ENCODE measurements at places on chromosomes 3 and 15.

DNA sequence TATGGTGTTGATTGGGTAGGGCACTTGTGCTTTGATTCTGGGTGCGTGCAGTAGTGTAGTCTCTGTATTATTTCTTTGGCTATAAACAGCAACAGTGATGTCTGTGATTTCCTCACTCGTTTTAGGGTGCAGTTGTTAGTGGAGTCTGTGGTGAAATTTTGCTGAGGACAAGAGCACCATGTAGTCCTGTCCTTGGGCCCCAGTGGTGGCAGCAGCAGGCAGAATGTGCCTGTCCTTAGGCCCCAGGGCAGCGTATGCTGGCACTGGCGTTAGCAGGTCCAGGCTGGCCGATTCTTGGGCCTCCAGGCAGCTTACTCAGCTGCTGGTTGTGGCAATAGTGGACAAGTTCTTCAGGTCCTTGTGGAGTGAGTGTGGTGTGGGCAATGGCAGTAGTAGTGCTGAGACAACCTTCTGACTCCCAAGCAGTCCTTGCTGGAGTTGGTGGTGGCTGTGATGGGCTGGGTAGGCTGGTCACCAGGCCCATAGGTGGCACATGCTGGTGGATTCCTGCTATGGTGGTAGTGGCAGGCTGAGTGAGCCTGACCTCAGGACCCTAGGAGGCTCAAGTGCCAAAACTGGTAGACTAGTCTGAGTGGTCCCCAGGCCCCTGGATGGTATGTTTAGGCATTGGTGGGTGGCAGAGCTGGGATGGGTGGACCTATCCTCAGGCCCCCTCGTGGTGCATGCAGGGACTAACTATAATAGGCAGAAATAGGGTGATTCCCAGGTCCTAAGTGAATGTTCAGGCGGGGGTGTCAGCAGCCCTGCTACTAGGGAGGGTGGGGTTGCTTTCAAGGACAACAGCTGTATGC, 56.3 kb downstream of the TNFAIP8L3 start:
- no peak for DNase-seq

- no peak for DNase-seq
Measured at GRCh38 chr3:46660003-46660402, 33.5 kb downstream of the ALS2CL start.

GRCh38 chr3:186105543-186105942, 3.3 kb downstream of the ETV5 start:
- DNase-seq: no peak

GRCh38 chr3:41088882-41089281, 110.4 kb upstream of the CTNNB1 start:
- DNase-seq: no peak

DNA sequence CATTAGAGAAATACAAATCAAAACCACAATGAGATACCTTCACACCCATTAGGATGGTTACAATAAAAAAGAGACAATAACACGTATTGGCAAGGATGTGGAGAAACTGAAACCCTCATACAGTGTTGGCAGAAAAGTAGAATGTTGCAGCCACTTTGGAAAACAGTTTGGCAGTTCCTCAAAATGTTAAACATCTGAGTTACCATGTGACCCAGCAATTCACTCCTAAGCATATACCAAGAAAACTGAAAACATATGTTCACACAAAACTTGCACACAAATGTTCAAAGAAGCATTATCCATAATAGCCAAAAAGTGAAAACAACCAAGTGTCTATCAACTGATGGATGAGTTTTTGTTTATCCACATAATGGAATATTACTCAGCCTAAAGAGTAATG, 166.9 kb upstream of the FAM3D start:
- DNase-seq: no peak

DNA sequence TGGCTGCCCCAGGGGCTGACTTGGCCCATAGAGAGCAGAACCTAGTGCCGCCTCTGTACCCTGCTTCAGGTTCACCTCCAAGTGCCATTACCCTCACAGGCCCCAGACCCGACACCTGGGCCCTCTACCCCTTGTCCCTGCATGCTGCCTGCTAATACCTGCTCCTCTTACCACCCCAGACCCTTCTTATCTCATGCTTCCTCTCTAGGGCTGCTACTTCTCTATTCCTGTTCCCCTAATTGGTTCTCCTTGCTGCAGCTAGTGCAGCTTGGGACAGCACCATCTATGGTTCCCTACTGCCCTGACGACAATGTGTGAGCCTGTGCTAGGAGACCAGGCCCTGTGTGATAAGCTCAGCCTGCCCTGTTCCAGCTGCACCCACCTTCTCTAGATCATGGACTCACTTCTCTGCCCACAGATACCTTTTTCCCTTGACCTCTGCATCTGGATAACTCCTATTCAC, 15.3 kb downstream of the HDAC11 start:
- no peak for DNase-seq

DNA sequence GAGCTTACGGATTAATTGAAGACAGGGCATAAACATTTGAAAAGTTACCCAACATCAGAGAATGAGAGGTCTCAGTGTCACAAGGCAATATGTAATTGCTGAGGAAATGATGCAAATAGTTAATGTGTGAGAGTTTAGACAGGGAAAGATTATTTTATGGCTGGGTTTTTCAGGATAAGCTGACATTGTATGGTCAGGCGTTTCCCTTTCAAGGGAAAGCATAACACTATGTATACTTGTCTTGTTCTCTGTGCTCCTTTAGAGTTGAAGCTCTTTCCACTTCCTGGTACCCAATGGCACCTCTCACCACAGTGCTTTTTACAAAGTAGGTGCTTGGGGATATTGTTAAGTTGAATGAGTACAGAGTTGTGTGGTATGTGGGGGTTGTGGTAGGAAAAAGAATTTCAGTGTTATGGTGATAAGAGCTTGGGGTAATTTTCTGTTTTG, 19.9 kb downstream of the IQGAP1 start:
- DNase-seq: no peak

DNA sequence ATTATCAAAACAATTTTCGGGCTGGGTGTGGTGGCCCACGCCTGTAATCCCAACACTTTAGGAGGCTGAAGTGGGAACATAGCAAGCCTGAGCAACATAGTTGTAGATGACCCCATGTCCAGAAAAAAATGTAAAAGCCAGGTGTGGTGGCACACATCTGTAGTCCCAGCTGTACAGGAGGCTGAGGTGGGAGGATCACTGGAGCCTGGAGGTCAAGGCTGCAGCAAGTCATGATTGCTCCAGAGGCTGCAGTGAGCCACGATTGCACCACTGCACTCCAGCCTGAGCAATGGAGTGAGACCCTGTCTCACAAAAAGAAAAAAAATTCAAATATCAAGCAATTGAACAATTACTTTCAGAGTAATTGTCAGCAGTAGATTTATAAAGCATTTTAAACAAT, 8.0 kb upstream of the PAQR9 start:
- DNase-seq: no peak

DNA sequence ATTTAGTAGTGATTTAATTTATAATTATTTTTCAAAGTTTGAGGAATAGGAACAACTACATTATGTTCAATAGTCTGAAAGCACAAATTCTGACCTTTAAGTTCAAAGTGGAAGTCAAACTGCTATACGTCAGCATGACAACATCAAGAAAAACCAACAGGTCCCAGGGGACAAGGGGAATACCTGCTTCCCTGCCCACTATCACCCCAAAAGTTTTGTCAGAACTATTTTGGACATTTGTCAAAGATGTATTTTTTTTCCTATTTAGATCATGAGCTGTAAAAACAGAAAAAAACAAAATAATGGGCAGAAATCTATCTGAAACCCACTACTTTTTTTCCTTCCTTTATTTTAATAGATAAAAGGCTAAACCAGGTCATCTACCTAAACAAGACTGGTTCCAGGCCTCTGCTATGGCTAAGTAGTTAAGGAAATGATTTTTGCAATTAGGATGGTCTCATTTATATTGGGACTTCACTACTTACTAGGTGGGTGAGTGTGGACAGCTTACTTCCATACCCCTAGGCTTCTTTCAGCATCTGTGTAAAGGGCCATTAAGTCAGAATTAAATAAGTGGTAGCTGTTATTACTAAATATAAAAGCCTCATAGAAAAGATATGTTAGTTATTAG, 746.3 kb downstream of the FHIT start:
- DNase-seq: no peak

GRCh38 chr3:81048058-81048665, 713.3 kb downstream of the GBE1 start:
- no peak for DNase-seq

- DNase-seq: no peak
Measured at GRCh38 chr3:129344540-129345220, 66.0 kb downstream of the HMCES start.

GRCh38 chr3:168165390-168166269, 69.9 kb upstream of the GOLIM4 start:
- peak; percentile 60 for DNase-seq

DNA sequence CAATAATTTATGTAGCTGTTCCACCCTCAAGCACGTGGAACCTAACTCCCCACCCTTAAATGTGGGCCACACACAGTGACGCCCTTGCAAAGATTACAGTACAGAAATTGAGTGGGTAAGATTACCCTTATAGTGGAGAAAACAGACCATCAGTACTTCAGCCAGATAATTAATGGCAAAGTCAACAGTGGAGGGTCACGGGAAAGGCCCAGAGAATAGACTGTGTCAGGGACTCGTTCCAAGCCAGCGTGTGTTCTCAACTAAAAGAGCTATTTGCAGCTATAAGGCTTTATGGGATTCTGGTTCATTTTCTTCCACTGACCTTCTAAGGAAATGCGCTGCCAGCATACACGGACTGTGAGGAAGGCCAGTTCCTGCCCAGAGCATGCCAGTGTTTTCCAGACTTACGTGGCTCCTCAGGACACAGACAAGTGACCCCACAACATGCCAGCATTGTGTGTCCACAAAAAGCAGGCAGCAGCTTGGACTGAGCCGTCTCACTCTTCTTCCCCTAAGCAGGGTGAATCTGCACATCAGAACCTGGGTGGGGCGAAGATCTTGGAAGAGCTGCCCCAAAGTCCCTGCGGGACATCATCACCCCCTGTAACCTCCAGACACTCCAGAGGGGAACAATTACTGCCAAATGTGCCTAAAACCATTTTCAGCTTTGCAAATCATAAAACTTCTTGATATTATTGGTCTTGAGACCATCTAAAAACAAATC, 428.5 kb downstream of the OCA2 start:
- no peak for DNase-seq

DNA sequence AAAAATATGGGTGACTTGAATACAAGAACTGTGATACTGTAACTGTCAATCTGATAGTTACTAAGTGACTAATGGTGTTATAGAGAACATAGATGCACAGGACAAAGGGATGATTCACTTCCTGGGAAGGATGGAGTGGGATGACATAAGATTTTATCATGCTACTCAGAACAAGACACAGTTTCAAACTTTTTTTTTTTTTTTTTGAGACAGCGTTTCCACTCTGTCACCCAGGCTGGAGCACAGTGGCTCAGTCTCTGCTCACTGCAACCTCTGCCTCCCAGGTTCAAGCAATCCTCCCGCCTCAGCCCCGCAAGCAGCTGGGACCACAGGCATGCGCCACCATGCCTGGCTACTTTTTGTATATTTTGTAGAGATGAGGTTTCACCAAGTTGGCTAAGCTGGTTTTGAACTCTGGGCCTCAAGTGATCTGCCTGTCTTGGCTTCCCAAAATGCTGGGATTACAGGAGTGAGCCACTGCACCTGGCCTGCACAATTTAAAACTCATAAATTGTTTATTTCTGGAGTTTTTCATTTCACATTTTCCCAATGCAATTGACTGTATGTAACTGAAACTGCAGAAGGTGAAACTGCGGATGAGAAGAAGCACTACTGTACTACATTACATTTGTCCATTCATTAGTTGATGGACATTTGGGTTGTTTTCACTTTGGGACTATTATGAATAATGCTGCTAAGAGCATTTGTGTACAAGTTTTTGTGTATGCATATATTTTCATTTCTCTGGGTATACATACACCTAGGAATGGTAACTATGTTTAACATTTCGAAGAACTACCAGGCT, 40.6 kb downstream of the ADIPOQ start:
- no peak for DNase-seq

GRCh38 chr3:65669163-65669875, 369.4 kb downstream of the MAGI1 start:
- DNase-seq: peak; percentile 3

DNA sequence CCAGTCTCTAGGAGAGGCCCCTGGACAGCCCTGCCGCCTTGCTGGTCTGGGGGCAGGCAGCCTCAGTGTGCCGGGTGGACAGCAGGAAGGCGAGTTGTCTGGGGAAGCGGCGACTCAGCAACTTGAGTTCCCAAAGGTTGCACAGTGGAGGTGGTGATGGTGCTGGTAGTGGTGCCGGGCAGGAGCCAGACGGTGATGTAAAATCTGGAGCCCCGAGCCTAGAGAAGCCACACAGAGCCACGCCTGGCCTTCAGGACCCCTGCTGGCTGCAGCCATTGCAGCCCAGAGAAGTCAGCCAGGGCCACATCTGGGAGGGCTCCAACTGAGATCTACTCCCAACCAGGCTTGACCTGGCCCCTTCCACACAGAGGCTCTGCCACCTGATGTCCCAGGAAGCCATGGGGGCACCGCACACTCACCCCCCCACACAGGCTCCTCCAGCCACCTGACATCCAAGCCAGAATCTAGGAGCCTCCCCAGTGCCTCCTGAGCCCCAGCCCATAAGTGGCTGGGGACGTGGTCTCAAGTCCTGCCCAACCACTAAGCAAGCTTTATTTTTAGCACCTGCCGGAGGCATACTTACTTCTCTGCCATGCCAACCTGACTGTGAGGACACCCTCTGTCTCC, 8.8 kb downstream of the C3orf22 start:
- DNase-seq: no peak

DNA sequence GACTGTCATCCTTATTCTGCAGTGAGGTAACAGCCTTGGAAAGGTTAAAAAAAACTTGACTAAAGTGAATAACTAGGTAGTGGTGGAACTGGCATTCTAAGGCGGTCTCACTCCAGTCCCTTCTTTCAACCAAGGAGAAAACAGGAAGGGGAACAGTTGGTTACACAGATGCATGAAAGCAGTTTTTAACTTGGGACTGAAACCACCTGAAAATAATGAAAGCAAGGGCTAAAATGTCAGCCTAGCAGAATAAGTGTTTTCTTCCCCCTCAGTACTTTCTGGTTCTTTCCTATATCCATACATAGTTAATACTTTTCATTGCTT, 748 bp upstream of the AVEN start:
- DNase-seq: no peak

GRCh38 chr3:9826815-9827573, 16.8 kb downstream of the RPUSD3 start:
- no peak for DNase-seq

DNA sequence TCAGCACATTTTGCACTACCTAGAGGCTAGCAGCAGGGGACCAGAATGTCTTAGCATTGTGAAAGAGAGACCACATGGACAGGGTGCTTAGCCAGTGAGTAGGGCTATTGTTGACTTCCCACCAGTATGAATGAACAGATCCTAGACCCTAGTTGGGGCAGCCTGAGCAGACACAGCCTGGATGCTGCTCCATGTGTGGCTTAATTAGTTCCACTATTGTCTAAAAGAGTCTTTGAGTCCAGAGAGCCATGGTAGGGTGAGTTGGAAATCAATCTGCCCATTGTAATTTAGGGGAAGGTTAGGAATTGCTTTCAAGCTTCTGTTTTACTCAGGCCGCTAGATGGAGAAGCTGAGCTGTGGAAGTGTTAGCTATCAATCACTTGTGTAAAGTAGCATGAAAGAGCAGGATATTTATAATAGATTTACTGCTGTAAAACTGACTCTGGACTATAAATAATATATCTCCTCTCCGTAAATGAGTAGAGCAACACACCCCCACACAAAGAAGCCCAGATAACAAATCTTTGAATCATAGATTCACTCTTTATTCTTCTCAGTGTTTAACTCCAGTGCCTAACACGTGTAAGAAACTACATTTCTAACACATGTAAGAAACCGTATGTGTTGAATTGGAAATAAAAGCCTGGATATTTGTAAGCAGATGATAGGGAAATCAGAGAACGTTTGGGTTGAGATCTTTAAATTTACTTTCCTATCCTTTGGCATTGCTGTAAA, 4.1 kb upstream of the GCSAM start:
- no peak for DNase-seq

- peak; percentile 45 for DNase-seq
Measured at GRCh38 chr15:69468241-69469121, 15.9 kb downstream of the RPLP1 start.

All from AG04450 (cell line).